ENCODE measurements at places on chromosomes 12 and 14.
A peak's percentile ranks its signal among the peaks of the same experiment; 100 is the strongest.

GRCh38 chr12:86729739-86730138 lies 473.5 kb upstream of the MGAT4C start:
- no peak for DNase-seq

GRCh38 chr12:98821232-98821631 lies 176.1 kb downstream of the APAF1 start:
- DNase-seq: no peak

DNA sequence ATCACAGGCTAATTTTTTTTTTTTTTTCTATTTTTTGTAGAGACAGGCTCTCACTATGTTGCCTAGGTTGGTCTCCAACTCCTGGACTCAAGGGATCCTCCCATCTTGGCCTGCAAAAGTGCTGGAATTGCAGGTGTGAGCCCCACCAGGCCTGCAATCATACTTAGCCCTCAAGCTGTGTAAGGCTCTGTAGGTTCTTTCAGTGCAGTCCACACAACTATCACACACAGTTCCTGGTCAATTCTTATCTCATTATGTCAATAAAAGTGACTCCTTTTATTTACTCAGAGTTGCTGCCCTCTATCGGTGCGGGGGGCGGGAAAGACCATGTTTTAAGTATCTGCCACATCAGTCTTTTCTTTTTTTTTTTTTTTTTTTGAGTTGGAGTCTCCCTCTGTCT lies 29.0 kb downstream of the SLC2A3 start:
- DNase-seq: no peak

- DNase-seq: peak; percentile 44
Measured at GRCh38 chr14:70640938-70641547, 673 bp upstream of the TTC9 start.

- no peak for DNase-seq
Measured at GRCh38 chr14:95330591-95331370, 11.1 kb upstream of the CLMN start.

DNA sequence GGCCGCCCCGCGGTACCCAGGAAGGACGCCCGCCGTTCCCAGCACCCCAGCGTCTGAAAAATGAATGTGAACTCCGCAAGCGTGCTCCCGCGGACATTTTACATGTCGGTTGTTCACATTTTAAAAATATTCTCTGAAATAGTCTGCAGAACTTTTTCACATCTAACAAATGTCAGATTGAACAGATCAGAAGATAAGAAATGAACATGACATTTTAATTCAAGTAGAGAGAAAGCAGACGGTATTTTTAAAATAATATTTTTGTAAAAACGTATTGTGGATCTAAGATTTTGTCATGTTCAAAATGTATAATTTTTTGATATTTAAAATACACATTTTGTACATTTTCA lies 101.8 kb upstream of the DIO3 start:
- no peak for DNase-seq

DNA sequence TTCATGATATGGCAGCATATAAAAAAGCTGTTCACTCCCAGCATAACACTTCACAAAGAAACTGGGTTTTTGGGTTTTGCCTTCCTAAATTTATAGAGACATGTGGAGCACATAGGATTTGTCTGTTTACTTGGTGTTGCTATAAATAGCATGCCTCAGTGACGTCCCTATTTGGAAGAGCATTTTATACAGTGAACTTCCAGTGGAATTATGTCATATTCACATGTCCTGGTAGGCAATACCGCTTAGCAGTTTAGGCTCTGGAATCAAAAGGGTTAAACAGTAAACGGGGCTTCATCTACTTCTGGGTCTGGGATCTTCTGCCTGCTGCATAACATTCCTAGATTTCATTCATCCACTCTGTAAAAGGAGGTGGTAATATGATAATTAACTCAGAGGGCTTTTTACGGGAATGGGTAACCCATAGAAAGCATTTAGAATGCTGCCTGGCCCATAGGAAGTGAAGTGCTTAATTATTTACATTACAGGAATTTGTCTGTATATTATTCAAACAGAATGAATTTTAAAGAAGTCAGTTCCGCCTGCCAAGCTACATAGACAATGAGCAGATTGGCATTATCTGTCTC lies 396.1 kb downstream of the TMTC2 start:
- DNase-seq: no peak

- no peak for DNase-seq
Measured at GRCh38 chr12:50050410-50051098, 6.8 kb upstream of the ASIC1 start.

DNA sequence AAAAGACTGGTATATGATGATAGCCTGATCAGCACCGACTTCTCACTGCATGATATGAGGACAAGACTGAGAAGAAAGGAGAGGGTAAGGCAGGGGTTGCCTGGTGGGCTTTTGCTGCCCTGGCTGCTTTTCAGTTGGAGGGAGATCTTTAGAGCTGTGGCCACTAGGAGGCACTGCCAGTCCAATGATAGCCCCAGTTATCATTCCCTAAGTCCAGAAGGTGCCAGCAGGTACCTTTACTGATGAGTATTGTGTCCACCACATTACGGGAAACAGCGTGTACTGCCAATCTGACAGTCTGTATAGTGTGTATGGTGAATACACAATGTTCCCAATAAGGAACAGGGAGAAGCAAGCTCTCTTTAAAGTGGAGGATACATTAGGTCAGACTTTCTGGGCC lies 55.8 kb upstream of the CCDC175 start:
- DNase-seq: no peak

- no peak for DNase-seq
Measured at GRCh38 chr12:43148691-43149090, 403.3 kb downstream of the ADAMTS20 start.

DNA sequence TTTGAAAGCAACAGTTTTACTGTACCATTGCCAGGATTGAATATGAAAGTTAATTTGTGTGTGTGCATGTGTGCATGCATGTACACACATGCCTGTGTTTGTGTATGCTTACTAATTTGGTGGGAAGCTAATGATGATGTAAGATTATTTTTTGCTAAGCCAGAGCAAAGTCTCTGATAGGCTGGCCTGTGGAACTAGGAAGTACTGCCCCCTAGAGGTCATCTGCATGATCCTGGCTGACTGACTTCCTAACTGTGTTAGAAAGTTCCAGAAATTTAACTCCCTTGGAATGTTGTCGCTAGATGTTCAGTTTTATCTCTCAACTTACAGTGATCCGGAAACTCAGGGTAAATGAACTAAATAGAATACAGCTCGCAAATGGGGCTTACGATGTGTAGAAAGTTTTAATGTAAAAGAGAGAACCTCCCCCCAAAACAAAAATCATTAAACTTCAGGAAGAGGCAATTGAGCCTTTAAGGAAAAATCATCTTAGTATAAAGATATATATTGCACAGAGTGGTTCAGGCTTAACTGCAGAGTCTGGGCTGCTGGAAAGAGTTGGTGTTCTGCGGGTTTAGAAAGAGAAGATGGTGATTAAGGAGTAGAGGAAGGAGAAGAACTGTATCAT lies 34.3 kb upstream of the SLC38A1 start:
- DNase-seq: peak; percentile 54

GRCh38 chr12:13114251-13115052 lies 11.0 kb upstream of the GSG1 start:
- no peak for DNase-seq

- no peak for DNase-seq
Measured at GRCh38 chr14:64952598-64953309, 10.2 kb upstream of the GPX2 start.

- DNase-seq: peak; percentile 69
Measured at GRCh38 chr14:91349481-91350074, 68.0 kb downstream of the CCDC88C start.

DNA sequence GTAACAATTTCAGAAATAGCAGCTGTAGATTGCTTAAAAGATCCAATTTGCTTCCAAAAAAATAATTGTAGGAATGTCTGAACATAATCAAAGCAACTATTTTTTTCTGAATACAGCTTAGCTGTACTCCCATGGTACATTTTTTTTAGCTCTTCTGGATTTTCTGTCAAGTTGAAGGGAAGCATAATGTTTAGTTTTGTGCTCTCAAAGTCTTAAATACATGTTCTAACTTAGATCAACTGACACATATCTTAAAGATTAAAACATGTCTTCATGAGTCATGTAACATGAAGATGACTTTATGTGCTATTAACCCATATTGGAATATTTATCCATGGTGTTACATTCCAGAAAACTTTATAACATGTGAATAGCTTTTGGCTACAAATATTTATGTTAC lies 255.7 kb downstream of the BTG1 start:
- no peak for DNase-seq

- no peak for DNase-seq
Measured at GRCh38 chr12:1213205-1213604, 222.2 kb downstream of the ERC1 start.

GRCh38 chr14:32374155-32374554 lies 45.1 kb downstream of the AKAP6 start:
- no peak for DNase-seq

- DNase-seq: no peak
Measured at GRCh38 chr12:55925870-55926737, 1.6 kb downstream of the PYM1 start.

GRCh38 chr12:12986775-12987331 lies 13.2 kb downstream of the HEBP1 start:
- DNase-seq: no peak

DNA sequence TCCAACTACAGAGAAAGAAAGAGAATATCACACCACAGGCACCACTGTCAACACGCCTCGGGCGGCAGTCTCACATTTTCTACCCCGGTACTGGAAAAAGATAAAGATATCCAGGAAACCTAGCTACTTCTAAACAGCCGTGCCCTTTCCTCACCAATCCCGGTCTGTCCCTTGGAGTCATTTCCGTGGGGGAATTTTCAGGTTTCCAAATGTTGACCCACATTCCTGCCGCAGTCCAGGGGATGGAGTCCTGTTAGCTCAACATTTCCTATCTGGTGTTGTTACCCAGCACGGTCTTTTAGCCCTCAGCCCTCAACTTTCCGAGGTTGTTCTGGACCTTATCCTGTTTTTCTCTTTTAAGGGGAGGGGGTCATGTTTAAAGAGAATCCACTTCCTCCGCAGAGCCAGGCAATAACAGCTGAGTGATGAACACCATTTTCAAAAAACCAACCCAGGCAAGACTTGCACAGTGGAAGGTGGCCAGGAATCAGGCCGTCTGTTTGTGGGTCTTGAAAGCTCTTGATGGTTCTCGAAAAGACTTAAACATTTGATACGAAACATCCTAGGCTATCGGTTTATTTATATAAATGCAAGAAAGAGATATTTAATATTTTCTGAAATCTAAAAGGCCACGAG lies 4.6 kb downstream of the SSH1 start:
- DNase-seq: no peak

- no peak for DNase-seq
Measured at GRCh38 chr14:49427117-49427516, 159.1 kb downstream of the RPS29 start.

DNA sequence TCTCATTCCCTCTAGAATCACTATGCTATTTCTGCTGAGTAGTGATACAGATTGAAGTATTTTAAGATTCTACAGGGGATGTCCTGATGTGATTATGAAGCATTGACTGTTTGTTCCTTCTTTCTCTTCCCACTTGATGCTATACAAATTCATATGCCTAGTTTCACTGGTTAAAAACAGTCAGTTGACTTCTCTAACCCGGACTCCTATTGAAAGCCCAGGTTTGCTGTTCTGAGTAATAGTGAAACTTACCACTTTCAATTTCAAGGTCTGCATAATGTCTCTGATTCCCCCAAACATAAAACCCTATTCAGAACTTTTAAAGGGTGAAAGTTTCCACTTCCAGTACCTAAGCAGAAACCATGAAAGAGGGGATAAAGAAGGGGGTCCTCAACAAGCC lies 117.7 kb upstream of the RPL10L start:
- DNase-seq: no peak

GRCh38 chr12:65899241-65899640 lies 75.0 kb downstream of the HMGA2 start:
- DNase-seq: no peak

GRCh38 chr14:38710881-38711280 lies 392.2 kb downstream of the SEC23A start:
- DNase-seq: no peak

GRCh38 chr12:130792821-130793553 lies 46.1 kb downstream of the STX2 start:
- DNase-seq: no peak

DNA sequence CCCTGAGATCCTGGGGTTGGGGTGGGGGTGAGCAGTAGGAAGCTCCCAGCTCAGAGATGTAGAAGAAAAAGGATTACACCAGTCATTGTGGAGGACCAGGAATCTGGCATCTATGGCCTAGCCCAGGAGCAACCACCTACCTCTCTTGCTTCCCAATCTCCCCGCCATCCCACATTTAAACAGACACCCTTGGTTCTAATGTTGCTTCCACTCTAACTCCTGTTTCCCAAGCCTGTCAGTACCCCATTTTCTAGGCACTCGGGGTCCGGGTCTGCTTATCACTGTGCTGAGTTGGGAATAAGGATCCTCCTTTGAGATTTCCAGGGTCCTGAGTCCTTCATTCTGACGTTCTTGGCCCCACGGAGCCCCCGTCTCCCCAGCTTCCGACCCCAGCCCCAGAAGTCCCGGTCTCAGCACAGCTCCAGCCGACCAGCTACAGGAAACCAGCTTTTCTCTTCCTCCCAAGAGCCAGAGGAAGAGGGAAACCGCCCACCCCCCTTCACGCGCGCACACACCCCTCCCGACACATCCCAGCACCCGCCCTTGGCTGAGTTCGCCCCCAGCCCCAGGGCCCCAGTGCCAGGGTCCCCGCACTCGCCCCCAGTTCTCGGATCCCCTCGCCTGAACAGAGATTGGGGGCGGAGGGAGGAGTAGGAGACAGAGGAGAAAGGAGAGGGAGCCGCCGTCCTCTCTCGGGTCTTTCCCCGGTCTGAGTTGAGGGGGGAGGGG lies 1.2 kb downstream of the ITGA5 start:
- no peak for DNase-seq

Data from activated CD8-positive, alpha-beta memory T cell treated with anti-CD3 and anti-CD28 coated beads, Interleukin-2, amount 50 U/mL, for 4 hours (primary cell).